GM23248 (cell line): ENCODE measurements at places on chromosomes 13 and 19. TPM values are rescaled to one million over a fixed set of nuclear protein-coding genes. Genes with fewer than 3 reads are reported as not detected.

- no peak for DNase-seq
These were observed 181.2 kb downstream of the COL4A1 start for GRCh38 chr13:110125613-110126272.

DNA sequence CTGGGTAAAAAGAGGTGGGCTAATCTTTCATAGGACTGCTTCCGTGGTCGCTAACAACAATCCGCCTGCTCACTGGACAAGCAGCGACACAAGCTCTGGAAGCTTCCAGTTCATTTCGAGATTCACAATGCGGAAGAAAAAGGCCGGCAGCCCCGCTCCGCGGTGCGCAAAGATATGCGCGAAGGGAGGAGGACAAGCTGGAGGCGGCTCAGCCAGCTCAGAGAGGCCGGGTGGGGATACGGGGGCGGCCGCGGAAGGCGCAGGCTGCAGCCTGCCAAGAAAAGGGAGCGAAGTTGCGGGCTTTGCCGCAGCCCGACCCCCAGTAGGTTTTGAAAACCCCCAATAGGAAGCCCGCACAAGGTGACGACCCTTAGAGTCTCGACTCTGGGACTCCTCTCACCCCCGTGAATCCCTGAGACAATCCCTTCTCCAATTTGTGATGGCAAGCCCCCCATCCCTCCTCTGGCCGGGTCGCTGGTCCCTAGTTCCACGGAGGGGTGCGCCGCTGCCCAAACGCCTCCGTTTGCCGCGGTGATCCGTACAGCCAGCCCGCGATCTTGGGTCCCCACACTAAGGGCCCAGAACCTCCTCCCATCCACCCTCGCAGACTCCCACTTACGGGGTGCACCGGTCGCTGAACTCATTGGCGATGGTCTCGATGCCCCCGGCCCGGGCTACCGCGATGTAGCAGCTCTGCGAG is 697 bp downstream of the HSPH1 start:
- peak; percentile 89 for DNase-seq

DNA sequence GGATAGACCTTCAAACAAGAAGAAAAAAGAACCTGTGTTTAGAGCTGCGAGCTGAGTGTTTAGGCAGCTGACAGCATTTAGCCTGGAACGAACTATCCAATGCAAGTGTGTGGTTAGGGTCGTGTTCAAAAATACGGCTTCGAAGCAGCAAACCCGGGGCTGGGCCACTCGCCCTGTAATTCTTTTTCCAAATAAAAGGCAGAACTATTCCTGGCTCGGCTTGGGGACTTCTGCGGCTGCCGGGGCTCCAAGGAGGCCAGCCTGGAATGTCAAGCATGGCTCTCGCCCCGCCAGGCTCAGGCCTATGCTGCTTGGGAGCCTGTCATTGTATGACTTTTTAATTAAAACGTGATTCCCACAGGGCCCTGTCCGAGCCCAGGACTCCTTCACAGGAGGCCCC is 51.7 kb upstream of the KLF2 start:
- no peak for DNase-seq

GRCh38 chr19:13209484-13210338 is 59.5 kb downstream of the IER2 start:
- DNase-seq = peak; percentile 26

DNA sequence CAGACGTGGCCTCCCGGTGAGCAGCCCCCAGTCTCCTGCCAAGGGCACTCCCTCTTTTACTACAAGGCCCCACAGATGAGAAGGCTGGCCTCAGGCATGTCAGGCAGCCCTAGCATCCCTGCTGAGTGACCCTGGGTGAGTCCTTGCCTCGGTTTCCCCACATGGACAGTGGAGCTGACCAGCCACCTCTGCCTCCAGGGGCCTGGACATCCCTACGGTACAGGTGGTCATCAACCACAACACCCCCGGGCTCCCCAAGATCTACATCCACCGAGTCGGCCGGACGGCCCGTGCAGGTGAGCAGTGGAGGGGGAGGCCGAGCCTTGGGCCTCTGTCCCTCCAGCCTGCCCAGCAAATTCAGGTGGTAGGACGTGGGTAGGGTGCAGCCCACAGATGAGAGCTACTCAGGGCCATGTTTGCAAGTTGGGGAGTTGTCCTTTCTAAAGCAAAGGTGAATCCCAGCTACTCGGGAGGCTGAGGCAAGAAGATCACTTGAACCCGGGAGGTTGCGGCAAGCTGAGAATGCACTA is 5.2 kb downstream of the DDX49 start:
- DNase-seq = no peak

GRCh38 chr13:95643936-95644598 is 439 bp downstream of the DZIP1 start:
- peak; percentile 74 for DNase-seq

DNA sequence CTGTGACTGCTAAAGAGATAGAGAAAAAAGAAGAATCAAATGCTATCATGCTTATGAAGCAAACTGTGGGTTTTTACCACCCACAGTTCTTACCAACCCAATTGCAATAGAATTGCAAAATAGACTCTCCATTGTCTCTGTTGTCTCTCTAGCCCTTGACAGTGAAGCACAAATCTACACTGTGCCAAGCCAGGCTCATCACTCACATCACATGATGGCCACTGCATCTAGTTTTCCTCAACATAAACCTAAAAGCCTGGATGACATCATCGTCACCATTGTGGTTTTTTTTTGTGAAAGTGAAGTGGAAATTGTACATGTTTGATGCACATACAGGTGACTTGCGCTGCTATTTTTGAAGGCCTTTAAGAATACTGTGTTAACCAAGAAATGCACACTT is 56.1 kb downstream of the KL start:
- DNase-seq = peak; percentile 7

GRCh38 chr19:39805104-39805503 is 26.4 kb downstream of the LEUTX start:
- DNase-seq = peak; percentile 19

- DNase-seq = no peak
These were observed 303.9 kb downstream of the FOXO1 start for GRCh38 chr13:40362502-40362901.

DNA sequence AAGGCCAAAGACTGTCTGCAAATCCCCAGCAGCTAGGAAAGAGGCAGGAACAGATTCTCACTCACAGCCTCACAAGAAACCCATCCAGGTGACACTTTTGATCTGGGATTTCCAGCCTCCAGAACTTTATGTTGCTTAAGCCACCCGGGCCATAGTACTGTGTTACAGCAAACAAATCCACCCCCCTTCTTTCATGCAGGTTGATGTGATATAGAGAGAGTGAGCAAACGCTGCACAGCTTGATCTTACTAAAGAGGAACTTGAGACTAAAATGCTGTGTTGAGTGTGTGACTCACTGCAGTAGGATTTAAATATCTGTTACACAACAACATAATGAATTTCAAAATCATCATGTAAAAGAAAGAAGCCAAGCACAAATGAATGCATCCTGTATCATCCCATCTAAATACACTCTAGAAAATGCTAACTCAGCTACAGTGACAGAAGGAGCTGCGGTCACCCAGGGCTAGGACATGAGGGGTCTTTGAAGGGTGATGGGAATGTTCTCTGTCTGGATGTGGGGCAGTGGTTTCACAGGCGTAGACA is 32.2 kb downstream of the RCBTB2 start:
- peak; percentile 92 for DNase-seq

- DNase-seq = no peak
These were observed 7.1 kb downstream of the DNASE2 start for GRCh38 chr19:12873891-12874745.

GRCh38 chr13:113151745-113152690 is 6.4 kb upstream of the PROZ start:
- peak; percentile 81 for DNase-seq

GRCh38 chr19:1473085-1473851 is 5.7 kb downstream of the C19orf25 start:
- no peak for DNase-seq

DNA sequence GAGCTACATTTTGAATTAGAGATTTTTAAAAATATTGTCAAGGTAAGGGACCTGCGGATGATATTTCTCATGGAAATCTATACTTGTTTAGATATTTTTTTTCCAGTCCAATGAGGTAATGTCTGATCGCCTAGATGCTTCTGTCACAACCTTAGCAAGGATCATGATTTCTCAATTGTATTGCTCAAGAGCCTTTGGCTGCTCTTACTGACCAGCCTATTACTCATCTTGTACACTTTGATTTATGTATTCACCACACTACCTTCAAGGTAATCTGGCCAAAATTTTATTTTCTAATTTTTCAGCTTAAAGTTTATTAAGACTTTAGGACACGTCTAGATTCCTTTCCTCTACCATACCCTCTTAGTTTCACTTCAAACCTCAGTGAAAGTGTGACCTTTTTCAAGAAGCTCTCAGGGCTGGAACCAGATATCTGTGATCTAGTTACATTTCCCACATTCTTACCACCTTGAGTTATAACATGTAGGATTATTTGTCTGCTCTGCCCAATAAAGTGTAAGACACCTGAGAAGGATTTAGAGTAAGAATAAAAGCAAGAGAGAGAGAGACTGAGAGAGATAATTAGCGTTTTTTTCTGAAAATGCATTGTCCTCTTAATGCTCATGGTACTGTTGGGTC is 197.1 kb downstream of the ITGBL1 start:
- peak; percentile 88 for DNase-seq

DNA sequence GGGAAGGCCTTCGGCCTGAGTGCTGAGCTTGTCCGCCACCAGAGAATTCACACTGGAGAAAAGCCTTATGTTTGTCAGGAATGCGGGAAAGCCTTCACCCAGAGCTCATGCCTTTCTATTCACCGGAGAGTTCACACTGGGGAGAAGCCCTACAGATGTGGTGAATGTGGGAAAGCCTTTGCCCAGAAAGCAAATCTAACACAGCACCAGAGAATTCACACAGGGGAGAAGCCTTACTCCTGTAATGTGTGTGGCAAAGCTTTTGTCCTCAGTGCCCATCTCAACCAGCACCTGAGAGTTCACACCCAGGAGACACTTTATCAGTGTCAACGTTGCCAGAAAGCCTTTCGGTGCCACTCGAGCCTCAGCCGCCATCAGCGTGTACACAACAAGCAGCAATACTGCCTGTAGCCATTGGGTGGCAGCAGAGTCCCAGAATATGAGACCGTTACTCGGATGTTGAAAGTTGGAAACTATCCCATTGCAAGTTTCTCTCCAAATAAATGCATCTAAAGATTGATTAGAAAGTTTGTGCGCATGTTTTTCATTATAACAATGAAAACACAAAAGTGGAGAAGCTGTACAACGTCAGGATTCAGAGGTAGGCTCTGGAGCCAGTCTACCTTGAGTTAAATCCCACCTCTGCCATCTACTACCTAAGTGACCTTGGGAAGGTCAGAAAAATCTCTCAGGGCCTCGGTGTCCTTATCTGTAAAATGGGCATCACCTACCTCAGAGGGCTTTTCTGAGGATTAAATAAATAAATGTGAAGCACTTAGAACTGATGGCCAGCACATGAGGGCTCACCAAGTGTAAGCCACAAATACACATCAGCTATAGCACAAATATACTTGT is 21.1 kb downstream of the ZNF473 start:
- DNase-seq = peak; percentile 71

The OVOL3 gene
- polyA plus RNA-seq = not detected in 2 replicates

The RAB11B gene
- 84.9 and 85.9 TPM in 2 replicates for polyA plus RNA-seq

The SELENOV gene
- polyA plus RNA-seq = not detected in 2 replicates

The TMEM38A gene
- polyA plus RNA-seq = 1.1 and 1.6 TPM in 2 replicates

The ZNF432 gene
- polyA plus RNA-seq = 2.8 and 3.4 TPM in 2 replicates

The DAND5 gene
- not detected in 2 replicates for polyA plus RNA-seq

The ZNF441 gene
- polyA plus RNA-seq = 3.5 and 3.6 TPM in 2 replicates

The ZNF614 gene
- 7.0 and 7.1 TPM in 2 replicates for polyA plus RNA-seq

The FLT3LG gene
- 4.6 and 5.7 TPM in 2 replicates for polyA plus RNA-seq

The CASP14 gene
- polyA plus RNA-seq = not detected in 2 replicates
